ENCODE measurements at places on chromosomes 13 and 19. TPM values are rescaled to one million over a fixed set of nuclear protein-coding genes. Genes with fewer than 3 reads are reported as not detected.

DNA sequence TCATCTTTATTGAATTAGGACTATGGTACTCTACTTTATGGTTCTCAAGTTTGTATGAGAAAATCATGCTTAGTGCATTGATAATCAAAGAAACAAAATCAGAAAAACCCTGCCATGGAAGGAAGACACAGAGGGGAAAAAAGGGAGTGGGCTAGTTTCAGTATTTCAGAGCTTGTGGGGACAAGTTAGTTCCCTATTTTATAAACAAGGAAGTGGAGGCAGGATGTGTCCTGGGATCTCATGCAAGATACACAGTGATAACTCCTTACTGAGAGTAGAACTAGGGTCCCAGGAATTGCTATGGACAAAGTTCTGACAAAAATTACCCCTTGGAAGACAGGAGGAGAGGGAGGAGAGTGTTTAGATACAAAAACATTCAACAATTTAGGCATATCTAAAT, 1277.3 kb downstream of the UQCRFS1 start:
- no peak for DNase-seq

- peak; percentile 8 for DNase-seq
These were observed 1.5 kb downstream of the TCF3 start for GRCh38 chr19:1650650-1651567.

- peak; percentile 85 for DNase-seq
These were observed 20.6 kb upstream of the GTF3A start for GRCh38 chr13:27403727-27404385.

- DNase-seq: no peak
These were observed 6.4 kb downstream of the JAK3 start for GRCh38 chr19:17841371-17841809.

DNA sequence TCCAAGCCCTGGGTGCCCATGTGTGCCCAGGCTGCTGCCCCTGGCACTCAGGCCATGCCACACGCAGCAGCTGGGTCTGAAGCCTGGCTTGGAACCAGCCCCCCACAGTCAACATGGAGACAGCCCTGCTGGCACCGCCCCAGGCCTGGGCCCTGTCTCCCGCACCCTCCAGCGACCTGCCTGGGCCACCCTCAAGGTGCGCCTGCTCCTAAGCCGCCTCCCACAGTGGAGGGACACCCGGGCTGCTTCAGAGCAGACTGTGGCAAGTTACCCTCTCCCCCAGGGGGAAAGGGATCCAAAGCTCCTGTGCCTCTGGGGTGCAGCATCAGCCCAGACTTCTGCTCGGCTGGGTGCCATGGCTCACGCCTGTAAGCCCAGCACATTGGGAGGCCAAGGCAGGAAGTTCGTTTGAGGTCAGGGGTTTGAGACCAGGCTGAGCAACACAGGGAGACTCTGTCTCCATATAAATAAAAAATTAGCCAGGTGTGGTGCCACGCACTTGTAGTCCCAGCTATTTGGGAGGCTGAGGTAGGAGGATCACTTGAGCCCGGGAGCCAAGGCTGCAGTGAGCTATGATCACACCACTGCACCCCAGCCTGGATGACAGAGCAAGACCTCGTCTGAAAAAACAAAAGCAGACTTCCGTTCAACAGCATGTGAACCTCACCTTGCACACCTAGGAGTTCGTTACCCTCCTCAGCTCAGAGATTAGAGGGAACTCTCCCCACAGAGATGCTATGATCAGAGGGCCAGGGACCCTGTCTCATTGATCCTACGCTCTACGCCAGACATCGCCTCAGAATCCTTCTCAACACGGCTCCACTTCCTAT, 15.6 kb downstream of the ELL start:
- DNase-seq: peak; percentile 16

DNA sequence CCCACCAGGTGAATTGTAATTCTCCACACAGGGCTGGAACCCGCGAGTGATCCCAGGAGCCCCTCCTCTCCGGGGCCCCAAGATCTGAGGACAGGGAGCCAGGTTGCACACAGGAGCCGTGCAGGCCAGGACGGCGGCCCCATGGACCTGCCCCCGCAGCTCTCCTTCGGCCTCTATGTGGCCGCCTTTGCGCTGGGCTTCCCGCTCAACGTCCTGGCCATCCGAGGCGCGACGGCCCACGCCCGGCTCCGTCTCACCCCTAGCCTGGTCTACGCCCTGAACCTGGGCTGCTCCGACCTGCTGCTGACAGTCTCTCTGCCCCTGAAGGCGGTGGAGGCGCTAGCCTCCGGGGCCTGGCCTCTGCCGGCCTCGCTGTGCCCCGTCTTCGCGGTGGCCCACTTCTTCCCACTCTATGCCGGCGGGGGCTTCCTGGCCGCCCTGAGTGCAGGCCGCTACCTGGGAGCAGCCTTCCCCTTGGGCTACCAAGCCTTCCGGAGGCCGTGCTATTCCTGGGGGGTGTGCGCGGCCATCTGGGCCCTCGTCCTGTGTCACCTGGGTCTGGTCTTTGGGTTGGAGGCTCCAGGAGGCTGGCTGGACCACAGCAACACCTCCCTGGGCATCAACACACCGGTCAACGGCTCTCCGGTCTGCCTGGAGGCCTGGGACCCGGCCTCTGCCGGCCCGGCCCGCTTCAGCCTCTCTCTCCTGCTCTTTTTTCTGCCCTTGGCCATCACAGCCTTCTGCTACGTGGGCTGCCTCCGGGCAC, 3.9 kb downstream of the FFAR1 start:
- DNase-seq: no peak

DNA sequence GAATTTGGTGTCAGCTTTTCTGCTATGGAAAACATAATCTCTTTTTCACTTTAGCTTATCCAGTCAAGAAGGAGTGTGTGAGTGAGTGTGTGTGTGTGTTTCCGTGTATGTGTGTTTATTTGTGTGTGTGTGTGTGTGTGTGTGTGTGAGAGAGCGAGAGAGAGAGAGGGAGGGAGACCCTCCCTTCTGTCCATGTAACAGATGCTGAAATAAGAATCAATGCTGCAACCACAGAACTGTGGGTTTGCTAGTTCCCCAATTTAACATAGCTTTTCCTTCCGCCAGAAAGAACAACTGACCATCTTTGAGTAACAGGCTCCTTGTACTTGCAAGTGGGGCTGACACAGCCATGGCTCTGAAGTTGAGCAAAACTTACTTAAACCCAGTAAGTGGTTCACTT, 5.2 kb downstream of the LCP1 start:
- DNase-seq: peak; percentile 27

GRCh38 chr19:17192751-17193150, 22.4 kb upstream of the USE1 start:
- DNase-seq: no peak

- DNase-seq: no peak
These were observed 83.6 kb upstream of the PDCD5 start for GRCh38 chr19:32497391-32497790.

GRCh38 chr13:36582977-36583376, 90.8 kb upstream of the SERTM1 start:
- DNase-seq: no peak

GRCh38 chr13:23674795-23675640, 104.8 kb downstream of the TNFRSF19 start:
- no peak for DNase-seq

The S1PR5 gene
- polyA plus RNA-seq: 0.89 TPM

The SULT2A1 gene
- 221 TPM for polyA plus RNA-seq

The NRTN gene
- 3.0 TPM for polyA plus RNA-seq

The TEX26 gene
- polyA plus RNA-seq: not detected

The FFAR3 gene
- not detected for polyA plus RNA-seq

The LSM14A gene
- 82.0 TPM for polyA plus RNA-seq

The PROZ gene
- polyA plus RNA-seq: 0.84 TPM

The METTL21C gene
- not detected for polyA plus RNA-seq

The MYO1F gene
- polyA plus RNA-seq: 1.3 TPM
